ENCODE measurements at places on chromosomes 5 and 9.
A peak's percentile ranks its signal among the peaks of the same experiment; 100 is the strongest.

GRCh38 chr5:79035237-79035636, 34.2 kb downstream of the DMGDH start:
- DNase-seq, result no peak

DNA sequence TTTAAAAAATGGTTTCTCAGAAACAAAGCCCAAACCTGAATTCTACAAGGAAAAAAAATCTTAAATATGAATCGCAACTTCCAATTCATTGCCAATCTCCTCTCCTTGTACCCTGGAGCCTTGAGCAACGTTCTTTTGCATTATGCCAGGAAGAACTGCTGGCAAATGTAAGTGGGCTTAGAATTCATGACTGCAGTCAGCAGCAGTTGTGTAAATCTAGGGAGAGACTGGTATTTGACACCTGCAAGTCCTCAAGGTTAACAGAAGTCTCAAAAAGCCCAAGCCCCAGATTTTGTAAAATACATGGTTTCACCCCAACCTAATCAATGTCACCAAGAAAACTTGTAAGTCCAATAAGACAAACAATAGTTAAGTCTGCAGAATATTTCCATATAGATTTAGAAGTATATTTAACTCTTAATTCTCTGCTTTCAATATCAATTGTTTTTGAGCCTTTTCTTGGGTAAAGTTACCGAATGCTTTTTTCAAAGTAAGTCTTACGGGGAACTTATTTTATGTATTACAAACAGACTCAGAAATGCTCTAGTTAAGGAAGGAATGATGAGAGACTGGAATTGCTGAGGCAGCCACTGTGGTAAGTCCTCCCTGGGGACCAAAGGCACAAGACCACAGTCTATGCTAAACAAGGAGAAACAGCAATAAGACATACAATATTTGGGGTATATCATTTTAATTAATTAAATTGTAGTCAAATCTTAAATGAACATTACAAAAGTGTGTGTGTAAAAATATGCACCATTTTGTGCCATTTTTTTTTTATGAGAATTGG, 31.3 kb downstream of the ELL2 start:
- DNase-seq, result no peak

- no peak for DNase-seq
These were observed 16.8 kb downstream of the CLINT1 start for GRCh38 chr5:157842185-157842584.

DNA sequence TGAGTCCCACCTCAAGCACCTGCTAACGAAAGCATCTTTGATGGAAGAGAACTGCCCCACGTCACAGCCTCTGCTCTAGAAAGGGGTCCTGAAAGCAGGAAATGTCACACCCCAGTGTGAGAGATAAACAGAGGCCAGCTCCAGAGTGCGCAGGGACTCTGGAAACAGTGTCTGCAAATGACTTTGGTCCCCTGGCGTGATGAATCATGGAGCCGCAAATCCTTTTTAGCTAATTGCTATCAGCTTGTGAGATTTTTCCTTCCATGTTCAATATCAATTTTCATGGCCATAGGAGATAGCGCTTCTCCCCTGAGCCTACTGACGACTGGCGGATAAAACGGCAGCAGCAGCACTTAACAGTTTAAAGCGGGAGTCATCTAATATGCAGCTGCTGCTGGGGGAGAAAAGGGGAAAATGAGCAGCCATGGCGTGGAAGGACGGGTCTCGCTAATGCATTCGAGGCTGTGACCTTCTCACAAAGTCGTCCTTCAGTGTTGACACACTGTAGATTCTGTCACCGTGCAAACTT, 209.6 kb upstream of the IRX1 start:
- no peak for DNase-seq

- DNase-seq, result no peak
These were observed 2.3 kb downstream of the ACSL6 start for GRCh38 chr5:132008961-132009680.

- no peak for DNase-seq
These were observed 116.6 kb downstream of the KLHL3 start for GRCh38 chr5:137619191-137619870.

GRCh38 chr5:124193371-124193789, 553.1 kb downstream of the ZNF608 start:
- DNase-seq, result no peak

GRCh38 chr5:119072496-119072895, 1.6 kb downstream of the DMXL1 start:
- no peak for DNase-seq

DNA sequence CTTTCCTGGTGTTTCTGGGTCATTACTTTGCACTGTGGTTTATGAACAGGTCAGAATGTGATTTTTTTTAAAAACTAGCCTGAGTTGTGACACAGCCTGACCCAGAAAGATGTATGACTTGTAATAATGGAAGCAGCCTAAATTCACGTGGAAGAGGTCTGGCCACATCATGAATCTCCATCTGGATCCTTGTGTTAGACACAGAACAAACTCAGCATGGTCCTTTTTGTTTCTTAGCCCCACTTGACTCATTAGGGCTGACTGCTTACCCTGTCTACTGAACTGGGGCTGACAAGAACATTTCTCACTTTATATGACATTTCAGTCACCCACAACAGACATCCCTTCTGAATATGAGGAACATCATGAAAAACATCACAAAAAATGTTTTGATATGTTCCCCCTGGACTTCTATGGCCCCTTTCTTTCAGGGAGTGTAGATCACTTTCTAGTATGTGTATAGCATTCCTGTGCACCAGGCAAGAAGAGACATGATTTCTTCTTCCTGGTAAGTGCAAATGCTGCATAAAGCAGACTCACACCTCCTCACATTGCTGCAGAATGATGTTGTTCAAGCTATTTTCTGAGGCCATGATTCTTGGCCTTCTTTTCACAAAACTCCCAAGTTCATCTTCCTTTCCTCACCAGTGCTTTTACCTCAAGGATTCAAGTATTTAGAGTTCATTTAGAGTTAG, 52.3 kb downstream of the ZNF622 start:
- DNase-seq, result no peak

DNA sequence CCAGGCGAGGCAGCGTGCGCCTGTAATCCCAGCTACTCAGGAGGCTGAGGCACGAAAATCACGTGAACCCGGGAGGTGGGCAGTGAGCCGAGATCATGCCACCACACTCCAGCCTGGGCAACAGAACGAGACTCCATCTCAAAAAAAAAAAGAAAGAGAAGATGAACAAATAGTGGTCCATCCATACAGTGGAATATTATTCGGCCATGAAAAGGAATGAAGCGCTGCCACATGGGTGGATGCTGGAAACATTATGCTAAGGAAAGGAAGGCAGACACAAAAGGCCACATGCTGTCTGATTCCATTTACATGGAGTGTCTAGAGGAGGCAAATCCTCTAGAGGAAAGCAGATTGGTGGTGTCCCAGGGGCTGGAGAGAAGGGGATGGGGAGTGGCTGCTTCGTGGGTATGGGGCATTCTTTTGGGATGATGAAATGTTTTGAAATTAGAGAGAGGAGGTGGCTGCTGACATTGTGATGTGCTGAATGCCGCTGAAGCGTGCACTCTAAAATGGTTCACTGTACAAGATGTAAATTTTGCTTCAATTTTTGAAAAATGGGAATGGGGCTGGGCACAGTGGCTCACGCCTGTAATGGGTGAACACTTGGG, 17.0 kb downstream of the PLPP7 start:
- no peak for DNase-seq

DNA sequence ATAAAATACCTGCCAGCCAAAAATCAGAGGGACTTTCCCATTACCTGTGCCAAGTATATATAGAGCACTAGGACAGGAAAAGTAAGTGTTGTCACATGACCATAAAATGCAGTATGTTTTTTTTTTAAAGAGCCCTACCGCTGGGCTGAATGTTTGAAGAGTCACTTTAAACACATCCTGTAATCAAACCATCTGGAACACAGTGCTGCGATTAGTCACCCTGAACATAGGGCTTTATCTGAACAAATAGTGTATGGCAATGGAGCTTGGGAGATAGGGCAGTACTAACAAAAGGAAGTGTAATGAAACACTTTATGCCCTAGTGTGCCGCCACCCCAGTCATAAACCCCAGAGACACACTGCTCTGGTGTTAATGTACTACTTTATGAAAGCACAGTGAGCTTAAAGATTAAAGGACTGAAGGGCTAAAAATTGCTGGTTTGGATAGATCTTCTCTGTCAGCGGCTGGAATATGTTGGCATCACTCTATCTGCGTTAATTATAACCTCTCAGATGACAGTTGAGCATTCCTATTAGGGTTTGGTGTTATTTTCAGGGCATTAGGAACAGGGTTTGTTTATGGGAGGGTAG, 90.4 kb downstream of the ZNF608 start:
- DNase-seq, result no peak

DNA sequence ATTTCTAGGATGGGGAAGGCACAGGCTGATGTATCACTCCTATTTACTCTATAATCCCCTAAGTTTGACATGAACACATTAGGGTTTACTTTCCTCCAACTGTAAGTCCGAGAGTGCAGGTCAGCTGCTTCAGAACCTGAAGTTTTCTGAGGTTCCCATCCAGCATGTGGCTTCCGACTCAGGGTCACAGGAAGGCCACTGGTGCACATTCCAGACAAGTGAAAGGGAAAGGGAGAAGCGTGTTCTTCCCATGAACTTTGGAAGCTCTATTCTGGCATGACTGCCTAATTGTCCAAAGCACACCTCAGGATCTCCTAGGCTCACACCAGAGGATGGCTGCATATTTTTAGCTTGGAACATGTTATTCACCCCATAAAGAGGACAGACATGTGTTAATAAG, 602.6 kb downstream of the SEMA5A start:
- no peak for DNase-seq

- DNase-seq, result no peak
These were observed 8.1 kb downstream of the NDST1 start for GRCh38 chr5:150516011-150516410.

GRCh38 chr9:123375469-123376132, 19.6 kb downstream of the CRB2 start:
- DNase-seq, result peak; percentile 55

DNA sequence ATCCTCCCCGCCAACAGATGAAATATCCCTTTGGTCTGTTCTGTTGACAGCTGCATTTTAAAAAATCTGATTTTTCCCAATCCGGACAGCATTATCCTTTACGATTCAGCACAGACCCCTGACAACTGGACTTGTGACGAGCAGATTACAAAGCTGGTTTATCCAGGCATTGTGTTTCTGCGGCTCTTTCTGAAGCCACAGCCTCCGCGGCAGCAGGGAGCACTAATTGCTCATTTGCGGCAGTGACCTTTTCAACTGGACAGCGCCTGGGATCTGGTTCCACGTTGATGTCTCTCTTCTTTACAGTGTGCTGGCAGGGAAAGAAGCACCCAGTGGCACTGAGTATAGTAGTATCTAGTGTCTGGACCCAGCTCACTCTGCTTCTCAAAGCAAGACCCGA, 351.2 kb downstream of the ZNF608 start:
- no peak for DNase-seq

DNA sequence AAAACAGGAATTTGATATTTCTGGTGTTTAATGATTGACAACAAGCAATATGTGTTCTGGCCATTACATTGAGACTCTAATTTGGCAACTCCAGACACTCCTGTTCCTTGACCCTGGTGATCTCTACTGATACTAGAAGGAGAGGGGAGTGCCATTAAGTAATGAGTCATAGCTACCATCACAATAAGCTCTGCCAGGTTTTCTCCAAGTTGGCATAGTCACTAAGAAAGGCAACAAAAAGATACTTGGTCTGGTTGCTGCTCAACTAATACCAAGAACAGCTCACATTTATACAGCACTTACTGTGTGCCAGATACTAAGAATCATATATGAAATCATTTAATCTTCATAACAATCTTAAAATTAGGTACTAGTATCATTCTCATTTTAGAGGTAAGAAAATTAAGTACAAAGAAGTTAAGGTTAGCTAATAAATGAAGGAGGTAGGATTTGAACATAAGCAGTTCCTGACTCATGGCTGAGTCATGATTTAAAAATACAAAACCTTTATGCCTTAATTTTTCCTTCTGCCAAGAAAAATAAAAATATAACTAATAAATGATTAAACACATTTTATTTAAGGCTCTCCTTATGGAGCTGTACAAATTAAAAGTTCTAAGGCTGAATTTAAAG, 19.9 kb upstream of the PRXL2C start:
- DNase-seq, result no peak

Measured in iPS-NIHi11 (cell line).